ENCODE measurements at places on chromosomes 5 and 9.

DNA sequence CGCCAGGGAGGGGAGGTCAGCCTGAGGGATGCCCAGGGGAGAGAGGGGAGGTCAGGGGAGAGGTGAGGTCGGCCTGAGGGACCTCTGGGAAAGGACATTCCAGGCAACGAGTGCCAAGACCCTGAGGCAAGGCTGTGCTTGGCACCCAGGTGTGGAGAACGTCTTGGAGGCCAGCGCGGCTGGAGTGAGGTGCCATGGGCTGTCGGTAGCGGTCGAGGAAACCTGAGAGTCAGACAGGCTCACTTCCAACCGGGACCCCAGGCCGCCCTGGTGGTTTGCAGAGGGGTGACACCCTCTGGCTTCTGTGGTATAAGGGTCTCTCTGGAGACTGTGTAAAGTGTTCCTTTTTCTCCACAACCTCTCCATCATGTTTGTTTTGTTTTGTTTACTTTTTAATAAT lies 82.9 kb downstream of the CACNA1B start:
- DNase-seq, result no peak

- DNase-seq, result no peak
These were observed 28.0 kb downstream of the TNIP1 start for GRCh38 chr5:151052836-151053235.

DNA sequence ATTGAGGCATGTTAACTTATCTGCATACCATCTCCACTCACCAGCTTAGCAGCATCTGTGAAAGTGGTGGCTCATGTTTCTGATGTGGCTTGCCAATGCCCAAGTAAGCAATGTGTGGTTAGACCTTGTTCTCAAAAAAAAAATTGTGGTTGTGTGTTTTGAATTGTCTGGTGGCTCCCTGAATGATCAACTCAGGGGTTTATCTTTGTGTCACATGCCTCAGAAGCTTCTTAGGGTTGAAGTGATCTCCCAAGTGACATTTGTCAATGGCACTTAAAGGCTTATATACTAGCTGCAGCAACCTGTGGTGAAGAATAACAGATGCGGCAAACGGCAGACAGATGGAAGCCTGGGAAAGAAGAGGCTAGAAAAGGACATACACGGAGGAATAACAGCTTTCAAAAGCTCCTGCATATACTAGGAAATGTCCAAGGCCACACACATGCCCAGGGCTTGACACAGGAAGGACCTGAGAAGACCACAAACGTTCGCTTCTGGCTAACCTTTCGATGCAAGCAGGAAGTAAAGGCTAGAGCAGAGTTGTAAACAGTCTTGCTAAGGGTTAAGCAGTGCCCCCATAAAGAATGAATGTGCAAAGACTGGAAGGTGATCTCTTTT lies 42.2 kb upstream of the FSD1L start:
- peak; percentile 59 for DNase-seq

DNA sequence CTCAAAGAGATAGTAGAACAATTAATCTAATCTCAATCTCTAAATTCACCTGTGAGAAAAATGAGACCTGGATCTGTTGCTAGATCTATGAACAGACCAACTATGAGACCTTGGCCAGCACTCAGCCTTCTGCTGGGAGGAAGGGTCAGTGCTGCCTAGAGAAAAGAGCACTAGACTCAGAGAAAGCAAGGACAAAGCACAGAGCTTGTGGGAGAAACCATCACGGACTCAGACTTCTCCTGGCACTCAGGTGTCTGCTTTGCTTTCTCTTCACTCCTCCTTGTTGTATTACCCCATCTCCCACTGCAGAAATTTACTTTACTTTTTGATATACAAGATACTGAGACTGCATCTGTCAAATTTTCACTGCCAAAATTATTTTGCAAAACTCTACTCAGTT lies 890.0 kb upstream of the NUDT12 start:
- DNase-seq, result no peak

- no peak for DNase-seq
These were observed 85.6 kb upstream of the CCDC112 start for GRCh38 chr5:115381911-115382662.

GRCh38 chr9:97924386-97924785 lies 2.1 kb upstream of the TRMO start:
- no peak for DNase-seq

DNA sequence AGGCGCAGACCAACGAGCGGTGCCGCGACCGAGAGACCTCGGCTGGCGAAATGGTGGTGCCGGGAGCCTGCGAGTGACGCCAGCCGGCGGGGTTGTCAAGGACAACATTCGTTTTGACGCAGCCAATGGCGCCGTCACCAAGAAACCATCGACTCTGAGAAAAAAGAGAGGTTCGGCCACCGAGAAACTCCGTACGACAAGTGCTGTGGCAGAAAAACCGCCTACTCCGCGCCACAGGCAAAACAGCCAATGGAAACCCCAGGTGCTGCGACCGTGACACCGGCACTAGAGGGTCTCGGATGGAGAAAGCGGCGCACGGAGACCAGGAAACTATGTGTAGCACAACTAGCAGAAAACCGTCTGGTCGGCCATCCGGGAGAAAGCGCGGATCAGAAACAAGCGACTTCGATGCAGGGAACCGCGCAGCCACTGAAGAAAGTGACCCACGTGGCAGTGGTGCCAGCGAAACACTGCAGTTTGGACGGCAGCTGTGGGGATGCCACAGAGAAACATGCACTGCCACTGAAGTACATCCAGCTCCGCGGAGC lies 88.8 kb downstream of the ANXA2R start:
- peak; percentile 61 for DNase-seq

DNA sequence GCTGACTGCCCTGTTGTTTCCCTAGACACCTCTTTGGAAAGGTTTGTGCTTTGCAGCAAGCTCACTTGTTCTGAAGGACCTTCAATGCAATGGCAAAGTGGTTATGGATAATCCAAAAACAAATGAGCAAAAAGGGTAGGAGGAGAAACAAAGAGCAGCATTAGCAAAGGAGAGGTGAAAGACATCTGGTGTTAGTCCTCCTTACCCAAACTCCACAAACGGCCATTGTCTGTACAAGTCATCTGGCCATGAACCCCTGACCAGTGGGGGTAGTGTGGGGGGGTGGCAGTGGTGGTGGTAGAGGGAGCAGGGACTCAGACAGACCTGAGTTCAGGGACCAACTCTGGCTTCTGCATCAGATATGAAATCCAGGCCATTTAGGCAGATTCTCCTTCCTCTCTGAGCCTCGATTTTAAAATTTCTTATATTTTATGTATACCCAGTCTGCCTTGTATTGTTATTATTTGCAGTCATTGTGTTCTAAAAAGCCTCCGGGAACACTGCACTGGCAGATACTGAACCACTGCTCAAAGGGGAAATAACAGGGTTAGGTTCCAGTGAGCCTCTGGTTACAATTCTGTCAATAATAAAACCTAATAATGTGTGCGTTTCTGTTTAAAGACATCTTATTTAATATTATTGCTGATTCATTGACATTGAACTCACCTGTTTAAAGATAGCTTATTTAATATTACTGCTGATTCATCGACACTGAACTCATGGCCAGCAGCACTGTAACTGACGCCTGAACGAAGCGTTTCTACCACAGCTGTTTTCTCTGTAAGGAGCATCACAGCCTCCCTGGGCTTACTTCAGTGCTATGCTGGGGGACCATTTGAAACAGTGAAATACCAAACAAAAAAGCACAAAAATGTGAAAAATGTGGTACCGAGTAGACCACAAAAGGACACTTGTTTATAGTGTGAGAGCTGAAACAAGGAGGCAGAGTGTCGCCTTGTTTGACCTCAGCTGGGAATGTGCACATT lies 156.0 kb downstream of the SEC61B start:
- no peak for DNase-seq

DNA sequence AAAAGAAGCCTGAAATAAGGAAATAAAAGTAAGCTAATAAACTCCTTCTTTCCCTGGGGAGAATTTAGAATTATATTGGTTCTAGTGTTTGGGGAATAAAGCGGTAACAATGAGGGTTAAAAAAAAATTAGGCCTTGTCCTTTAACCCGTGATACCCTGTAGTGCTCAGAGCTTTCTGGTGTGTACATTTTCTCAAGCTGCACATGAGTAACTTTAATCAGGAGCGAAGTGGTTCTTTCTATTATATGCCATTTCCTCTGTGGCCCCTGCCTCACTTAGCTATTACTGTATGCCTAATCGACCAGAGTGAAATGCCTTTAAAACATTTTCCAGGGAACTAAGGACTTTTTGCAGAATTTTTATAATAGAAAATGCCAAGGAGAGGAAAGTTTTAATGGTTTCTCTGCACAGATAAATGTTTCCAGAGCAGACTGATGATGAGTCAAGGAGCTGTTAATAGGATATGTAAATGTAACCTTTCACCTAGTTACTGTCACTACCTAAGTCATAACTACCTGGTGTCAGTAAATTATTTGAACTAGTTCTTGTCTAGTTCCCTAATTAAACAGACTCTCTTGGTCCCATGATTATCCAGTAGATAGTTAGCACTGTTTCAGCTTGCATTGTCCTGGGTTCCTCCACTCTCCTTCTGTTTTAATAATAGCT lies 7.6 kb downstream of the PAM start:
- no peak for DNase-seq

DNA sequence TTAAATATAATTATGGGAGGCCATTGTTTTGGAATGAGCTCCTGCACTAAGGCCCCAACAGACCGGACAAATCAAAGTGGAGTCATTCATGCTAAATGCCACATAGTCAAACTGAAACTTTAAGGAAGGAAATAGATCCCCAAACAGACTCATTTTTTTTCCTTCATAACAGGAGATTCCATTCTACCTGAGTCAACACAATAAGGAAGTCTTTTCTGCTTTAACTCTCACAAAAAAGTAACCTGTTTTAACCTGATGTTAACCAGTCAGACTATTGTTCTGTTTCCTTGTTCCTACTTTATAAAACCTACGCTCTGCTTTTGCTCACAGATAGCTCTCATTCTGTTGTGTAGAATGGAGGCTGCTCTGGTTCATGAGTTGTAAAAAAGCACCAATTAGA lies 234.9 kb downstream of the YTHDC2 start:
- DNase-seq, result no peak

DNA sequence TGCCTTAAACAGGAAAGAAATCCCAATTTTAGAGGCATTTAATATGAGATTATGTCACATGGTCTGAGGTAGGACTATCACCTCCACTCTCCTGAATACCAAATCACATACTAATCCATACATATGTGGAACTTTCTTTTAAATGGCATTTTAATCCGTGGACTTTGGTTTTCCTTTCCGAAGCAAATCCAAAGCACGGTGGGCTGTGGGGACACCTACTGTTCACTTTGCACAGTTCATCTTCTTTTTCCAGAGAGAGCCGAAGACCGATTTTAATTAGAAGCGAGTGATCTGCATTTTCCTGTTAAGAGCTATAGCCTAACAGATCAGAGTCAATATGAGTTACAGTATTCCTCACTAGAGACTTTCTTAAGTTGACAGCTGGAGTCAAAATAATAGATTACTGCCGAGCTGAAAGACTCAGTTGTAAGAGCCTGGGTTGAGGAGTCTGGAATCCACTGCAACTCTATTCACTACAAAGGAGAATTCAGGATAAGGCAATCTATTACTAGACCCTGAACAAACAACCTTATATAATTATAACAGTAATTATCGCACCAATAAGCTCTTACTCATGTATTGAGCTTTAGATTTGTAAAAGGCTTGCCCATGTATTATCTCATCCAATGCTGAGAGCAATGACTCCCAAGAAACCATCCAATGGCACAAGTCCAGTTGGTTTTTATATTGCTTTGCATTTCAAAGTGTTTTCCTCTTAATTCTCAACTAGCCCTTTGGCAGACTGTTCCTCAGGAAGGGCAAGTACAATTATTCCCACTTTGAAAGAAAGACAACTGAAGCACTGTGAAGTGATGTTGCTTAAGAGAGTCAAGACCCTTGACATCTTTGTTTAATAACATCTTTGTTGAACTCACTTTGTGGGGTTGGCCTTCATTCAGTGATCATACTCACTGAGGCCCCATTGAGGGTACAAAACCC lies 144.7 kb downstream of the TRPM6 start:
- no peak for DNase-seq

DNA sequence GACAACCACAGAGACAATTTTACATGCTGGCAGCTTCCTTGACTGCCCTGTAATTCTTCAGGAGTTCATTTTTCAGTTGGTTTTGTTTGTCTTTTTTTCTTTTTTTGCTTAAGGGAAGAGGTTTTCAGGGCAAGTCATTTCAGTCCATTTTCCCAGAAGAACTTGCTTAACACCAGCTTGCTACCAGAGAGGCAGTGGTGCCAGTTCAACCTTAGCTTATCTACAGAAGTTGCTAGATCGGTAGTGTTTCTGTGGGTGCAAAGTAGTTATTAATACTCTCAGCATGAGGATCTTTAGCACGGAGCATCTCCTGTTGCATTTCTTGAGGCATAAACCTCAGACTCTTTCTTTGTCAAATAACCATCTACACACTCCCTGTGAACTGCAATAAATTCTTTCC lies 1.1 kb downstream of the SPEF2 start:
- DNase-seq, result no peak

DNA sequence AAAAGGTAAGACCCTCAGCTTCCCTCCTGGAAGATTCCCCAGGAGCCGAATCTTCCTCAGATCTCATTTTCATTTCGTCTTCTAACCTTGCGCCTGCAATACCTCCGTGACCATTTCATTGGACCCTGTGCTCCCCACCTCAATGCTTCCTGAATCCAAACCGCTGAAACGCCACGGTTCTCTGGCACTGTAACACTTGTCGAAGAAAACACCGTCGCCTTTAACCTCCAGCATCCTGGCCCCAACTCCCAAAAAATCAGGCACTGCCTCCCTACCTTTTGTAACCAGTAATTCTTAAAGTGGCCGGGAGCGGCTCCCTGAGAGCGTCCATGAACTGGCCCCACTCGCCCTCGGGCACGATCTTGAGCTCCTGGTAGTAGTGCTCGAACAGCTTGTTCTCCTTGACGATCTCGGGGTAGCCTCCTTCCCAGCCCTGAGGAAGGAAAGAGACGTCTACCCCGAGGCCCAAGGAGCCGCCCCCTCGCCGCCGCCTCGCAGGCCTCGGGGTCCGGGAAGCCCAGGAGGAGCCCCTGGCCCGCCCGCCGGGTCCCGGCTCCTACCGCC lies 438 bp downstream of the NSUN2 start:
- DNase-seq, result no peak

- DNase-seq, result no peak
These were observed 284.1 kb upstream of the GRAMD2B start for GRCh38 chr5:126139086-126139485.

- no peak for DNase-seq
These were observed 180.1 kb upstream of the MVB12B start for GRCh38 chr9:126146254-126147145.

GRCh38 chr9:103397868-103398600 lies 402.9 kb downstream of the CYLC2 start:
- DNase-seq, result no peak

- DNase-seq, result no peak
These were observed 10.7 kb downstream of the SLC35A4 start for GRCh38 chr5:140575309-140575708.

- no peak for DNase-seq
These were observed 80.4 kb downstream of the RGS3 start for GRCh38 chr9:113543982-113544303.

Measured in activated gamma-delta T cell treated with Interleukin-2 at 50 U/mL for 16 hours (primary cell).